Umbilical cord (tissue), 2 donors: ENCODE measurements at places on chromosomes 12 and 14. TPM values are rescaled to one million over a fixed set of nuclear protein-coding genes. Genes with fewer than 3 reads are reported as not detected.
A peak's percentile ranks its signal among the peaks of the same experiment; 100 is the strongest.

- no peak for DNase-seq
Observed at GRCh38 chr14:75425446-75425845, 2.4 kb upstream of the JDP2 start.

GRCh38 chr14:101844751-101845150 lies 83.2 kb downstream of the PPP2R5C start:
- no peak for DNase-seq

DNA sequence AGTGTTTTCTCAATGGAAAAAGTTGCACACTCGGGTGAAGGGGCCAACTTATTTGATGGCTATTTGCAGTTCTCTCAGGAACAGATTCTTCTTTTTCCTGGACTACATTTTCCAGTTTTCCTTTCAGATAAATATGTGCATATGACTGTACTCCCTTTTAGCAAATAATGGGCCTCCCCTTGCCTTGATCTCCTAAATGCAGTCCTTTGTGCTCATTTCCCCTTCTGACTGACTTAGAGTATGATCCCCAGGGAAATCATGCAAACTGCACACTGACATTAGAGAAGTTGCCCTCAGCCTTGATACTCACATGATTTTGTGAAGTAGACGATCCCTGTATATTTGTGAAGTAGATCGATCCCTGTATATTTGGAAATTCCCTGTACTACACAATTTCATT lies 492.9 kb upstream of the NOVA1 start:
- DNase-seq: no peak

The ASB8 gene
- 11.1 TPM for total RNA-seq

DNA sequence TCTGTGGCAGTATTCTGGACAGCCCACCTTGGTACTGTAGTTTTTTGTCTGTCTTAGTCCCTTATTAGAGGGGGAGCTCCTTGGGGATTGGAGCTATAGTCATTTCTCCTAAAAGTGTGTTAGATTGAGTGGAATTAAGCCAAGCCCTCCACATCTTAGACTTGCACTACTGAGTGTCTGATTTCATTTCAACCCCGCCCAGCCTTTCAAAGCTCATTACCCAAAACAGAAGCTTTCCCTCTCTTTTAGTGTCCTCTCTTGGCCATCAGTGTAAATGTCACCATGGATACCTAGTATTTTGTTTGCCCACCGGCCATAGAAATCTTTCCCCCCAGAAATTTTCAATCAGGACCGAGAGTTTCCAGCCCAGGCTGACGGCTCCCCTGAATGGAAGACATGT lies 74.5 kb downstream of the LRRC74A start:
- DNase-seq: peak; percentile 47

DNA sequence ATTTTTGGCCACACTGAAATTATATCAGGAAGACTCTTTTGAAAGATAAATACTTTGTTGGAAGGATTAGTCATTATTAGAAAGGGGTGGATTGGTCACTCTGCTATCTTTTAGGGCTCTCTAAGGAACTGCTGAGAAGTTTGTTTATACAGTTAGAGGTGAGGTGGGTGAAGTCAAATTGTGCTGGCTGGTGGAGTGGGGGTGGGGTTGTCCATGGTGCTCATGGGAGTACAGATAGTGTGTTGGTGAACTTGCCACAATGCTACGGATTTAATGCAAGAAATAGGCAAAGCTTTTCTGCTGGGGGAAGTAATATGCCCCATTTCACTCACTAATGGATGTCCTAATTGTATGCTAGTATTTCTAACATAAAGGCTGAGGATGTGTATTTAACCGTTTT lies 35.8 kb downstream of the SUSD6 start:
- no peak for DNase-seq

GRCh38 chr14:54697803-54698202 lies 130.9 kb downstream of the SAMD4A start:
- no peak for DNase-seq

GRCh38 chr12:66242311-66242710 lies 53.3 kb downstream of the IRAK3 start:
- no peak for DNase-seq

The PPM1H gene
- 1.9 TPM for total RNA-seq

- no peak for DNase-seq
Observed at GRCh38 chr12:47755655-47756562, 2.8 kb downstream of the RAPGEF3 start.
